ENCODE measurements at places on chromosomes 4 and X. TPM values are rescaled to one million over a fixed set of nuclear protein-coding genes. Genes with fewer than 3 reads are reported as not detected.

PRDM8 gene
- total RNA-seq: not detected

FANCB gene
- 23.7 TPM for total RNA-seq

CPE gene
- not detected for total RNA-seq

NSG1 gene
- 35.5 TPM for total RNA-seq

GLUD2 gene
- total RNA-seq: 0.24 TPM

GBA3 gene
- not detected for total RNA-seq

CHM gene
- total RNA-seq: 15.7 TPM

LDOC1 gene
- total RNA-seq: not detected

TMEM35A gene
- not detected for total RNA-seq

FAAH2 gene
- total RNA-seq: 2.1 TPM

HPGDS gene
- not detected for total RNA-seq

PNMA6A gene
- total RNA-seq: 2.4 TPM

FMR1NB gene
- total RNA-seq: not detected

ALAS2 gene
- total RNA-seq: not detected

SPANXC gene
- not detected for total RNA-seq

NEXMIF gene
- total RNA-seq: not detected

DRP2 gene
- 0.96 TPM for total RNA-seq

GPR173 gene
- total RNA-seq: 8.7 TPM

Data from OCI-LY7 (cell line).